CD14-positive monocyte (primary cell): ENCODE measurements at places on chromosomes 16 and 17.

- no peak for DNase-seq
Observed at GRCh38 chr16:7124701-7125100, 207.9 kb upstream of the RBFOX1 start.

GRCh38 chr16:52727849-52728248, 180.9 kb upstream of the TOX3 start:
- DNase-seq, result peak; percentile 73

DNA sequence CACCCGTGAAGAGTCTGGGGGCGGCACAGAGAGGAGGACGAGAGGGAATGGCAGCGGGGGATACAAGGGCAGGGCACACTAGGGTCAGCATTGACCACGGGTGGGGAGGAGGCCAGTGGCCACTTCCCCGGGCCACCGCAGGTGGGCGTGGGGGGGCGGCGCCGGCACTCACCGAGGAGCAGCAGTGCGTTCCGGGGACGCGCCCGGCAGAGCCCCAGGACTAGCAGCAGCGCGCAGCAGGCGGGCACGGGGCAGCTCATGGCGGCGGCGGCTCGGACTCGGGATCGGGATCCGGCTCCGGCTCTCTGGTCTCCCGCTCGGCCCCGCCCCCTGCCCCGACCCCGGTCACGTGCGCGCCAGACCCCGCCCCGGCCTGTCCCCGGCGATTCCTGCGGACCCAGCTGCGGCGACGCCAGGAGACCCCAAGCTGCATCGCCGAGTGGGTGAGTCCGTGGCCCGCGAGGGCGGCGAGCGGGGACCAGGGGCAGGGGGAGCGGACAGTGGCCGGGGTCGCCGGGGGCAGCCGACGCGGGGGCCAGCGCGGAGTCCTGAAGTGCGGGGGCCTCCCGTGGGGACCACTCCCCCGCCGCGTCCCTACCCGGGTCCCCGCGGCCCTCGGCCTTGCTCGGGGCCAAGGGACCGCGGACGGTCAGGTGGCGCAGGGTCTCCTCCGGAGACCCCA, at the start of the genes SGSH and SLC26A11:
TSS of gene SGSH (minus strand) at position 280 of the 682 bp plus-strand sequence. CDS start at position 260, 20 bp downstream.
TSS of gene SLC26A11 (plus strand) at position 374 of the 682 bp plus-strand sequence. CDS start 1,134 bp downstream, outside the sequence.
- peak; percentile 65 for DNase-seq

DNA sequence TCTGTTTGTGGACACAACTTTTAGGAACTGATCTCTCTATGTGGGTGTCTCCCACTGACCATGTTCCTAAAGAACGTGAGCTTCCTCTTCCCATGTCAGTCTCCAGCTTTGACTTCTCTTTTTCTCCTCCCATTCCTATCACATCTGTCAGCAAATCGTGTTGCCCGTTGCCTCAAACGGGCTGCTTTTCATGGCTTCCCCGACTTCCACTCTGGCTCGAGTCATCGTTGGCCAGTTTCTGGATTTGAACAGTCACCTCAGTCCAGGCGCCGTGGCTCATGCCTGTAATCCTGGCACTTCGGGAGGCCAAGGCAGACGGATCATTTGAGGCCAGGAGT, 5.4 kb downstream of the ABCC1 start:
- peak; percentile 63 for DNase-seq

- DNase-seq, result no peak
Observed at GRCh38 chr17:17063546-17064122, 21.4 kb downstream of the MPRIP start.
